ENCODE measurements at places on chromosomes 11 and 22.

DNA sequence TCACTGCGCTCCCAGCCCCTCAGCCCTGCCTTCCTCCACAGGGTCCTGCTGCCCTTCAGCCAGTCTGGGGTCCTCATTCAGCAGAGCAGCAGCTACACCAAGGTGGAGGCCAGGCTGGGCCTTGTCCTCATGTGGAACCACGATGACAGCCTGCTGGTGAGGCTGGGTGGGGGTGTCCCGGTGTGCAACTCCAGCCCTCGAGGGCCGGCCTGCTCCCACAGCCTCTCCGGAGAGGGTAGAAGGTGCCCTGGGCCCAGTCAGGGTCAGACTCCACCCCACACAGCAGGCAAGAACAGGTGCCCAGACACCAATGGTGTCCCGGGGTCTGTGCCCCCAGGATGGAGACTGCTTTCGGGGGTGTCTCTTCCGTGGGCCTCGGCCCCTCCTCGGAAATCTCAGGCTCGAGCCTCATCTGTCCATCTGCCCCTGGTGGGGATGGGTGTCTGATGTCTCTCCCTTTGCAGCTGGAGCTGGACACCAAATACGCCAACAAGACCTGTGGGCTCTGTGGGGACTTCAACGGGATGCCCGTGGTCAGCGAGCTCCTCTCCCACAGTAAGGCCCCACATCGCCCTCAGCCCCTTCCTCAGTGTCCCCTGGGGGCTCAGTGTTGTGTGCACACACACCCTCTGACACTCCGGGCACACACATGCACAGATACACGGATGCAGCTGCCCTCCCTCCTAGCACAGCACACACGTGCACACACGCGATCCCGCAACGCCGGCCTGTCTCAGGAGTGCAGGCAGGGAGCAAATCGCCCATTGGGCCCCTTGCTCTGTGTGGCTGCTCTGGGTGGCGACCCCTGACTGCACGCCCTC lies 4.9 kb downstream of the MUC5AC start:
- DNase-seq: no peak

DNA sequence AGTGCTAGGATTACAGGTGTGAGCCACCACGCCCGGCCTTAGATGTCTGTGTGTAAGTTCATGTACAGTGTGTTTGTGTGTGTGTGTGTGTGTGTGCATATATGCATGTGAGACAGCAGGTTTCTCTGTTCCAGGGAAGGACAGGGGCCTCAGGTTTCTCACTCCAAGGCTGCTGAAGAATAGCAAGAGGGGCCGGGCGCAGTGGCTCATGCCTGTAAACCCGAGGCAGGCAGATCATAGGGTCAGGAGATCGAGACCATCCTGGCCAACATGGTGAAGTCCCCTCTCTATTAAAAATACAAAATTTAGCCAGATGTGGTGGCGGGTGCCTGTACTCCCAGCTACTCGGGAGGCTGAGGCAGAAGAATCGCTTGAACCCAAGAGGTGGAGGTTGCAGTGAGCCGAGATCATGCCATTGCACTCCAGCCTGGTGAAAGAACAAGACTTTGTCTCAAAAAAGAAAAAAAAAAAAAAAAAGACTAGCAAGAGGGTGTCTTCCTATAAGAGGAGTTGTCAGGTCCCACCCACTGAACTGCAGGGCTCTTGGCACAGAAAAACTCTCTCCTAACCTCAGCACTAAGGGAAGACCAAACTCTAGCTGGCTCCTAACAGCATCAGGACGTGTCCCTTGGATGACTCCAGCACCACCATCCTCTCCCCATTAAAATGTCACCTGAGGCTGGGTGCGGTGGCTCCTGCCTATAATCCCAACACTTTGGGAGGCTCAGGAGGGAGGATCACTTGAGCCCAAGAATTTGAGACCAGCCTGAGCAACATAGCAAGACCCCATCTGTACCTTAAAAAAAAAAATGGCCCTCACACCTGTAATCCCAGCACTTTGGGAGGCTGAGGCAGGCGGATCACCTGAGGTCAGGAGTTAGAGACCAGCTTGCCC lies 40.0 kb downstream of the TST start:
- DNase-seq: no peak

DNA sequence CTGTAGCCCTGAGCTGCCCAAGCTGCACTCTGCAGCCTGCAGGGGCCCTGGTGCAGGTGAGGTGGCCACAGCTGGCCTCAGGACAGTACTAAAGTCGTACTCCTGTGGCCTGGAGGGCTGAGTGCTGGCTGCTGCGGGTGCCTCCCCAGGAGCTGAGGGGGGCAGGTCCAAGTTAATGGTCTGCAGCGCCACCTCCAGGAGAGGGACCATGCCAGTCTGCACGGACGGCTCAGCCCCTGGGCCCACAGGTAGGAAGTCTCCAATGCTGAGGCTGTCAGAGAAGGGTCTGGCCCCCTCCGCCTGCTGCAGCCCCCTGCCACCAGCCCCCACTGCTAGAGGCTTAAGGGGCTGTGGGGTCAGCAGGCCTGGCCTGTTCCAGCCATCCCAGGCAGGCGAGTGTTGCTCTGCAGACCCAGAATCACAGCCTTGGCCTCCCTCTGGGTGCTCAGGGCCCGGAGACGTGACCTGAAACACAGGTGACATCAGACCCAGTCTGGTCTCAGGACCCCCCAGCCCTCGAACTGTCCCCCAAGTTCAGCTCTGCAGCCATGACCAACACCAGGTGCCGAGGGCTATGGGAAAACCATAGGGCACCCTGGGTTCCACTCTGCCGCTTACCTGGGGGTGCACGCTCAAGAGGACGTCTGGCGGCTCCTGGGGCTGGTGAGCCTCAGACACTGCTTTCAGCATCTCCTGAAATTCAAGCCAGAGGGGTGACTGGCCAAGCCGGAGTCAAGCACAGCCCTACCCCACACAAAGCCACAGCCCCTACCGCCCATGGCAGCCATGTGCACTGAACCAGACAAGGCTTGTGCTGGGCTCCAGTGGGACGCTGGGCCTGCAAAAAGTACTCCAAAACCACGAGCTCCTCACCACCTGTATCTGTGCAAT lies 20.8 kb downstream of the SELENOO start:
- no peak for DNase-seq

DNA sequence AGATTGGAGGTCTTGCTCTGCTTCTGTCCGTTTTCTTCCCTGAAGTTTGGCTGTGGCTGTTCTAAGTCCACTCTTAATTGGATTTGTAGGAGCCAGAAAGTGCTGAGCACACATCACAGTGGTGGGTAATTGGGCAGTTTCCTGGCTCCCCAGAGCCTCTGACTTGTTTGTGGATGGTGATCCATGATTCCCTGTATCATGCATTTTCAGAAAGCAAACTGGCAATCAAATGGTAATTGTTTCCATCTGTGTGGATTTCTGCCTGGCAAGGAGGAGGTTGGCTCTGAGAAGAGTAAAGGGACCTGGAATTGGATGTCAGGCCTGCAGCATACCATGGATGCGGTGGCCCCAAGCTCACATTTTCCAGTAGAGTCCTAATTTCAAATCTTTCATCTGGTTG lies 49.5 kb downstream of the PPFIBP2 start:
- no peak for DNase-seq

- DNase-seq: no peak
Observed at GRCh38 chr11:67118181-67118766, 789 bp upstream of the KDM2A start.

GRCh38 chr22:46598737-46599424 lies 21.3 kb upstream of the GRAMD4 start:
- no peak for DNase-seq

DNA sequence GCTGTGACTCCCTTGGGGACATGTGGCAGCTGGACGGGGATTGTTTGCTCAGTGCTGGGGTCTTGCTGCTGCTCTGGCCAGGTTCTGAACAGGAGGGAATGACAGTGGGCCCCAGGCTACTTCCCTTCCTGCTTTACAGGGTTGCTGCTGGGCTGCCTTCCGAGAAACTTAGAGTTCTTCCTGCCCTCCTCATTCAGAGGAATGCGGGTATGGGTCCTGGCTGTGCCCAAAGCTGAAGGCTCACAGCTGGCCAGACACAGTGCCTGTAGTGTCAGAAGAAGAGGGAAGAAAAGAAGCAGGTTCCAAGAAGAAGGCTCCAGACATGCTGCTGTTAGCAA lies 108.3 kb upstream of the PARVA start:
- DNase-seq: no peak

GRCh38 chr11:103929170-103929903 lies 107.1 kb upstream of the DDI1 start:
- no peak for DNase-seq

DNA sequence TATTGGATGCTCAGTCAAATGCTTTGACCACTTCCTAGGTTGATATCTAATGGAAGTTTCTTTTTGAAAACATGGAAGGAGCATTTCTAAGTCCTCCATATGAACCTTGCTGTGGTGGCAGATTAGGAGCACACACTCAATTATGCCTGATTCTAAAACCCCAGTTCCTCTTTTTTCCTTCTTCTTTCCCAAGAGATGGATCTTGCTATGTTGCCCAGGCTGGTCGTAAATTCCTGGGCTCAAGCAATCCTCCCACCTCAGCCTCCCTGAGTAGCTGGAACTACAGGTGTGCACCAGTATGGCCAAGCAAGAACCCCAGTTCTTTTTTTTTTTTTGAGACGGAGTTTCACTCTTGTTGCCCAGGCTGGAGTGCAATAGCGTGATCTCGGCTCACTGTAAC lies 3.0 kb downstream of the LYVE1 start:
- no peak for DNase-seq

DNA sequence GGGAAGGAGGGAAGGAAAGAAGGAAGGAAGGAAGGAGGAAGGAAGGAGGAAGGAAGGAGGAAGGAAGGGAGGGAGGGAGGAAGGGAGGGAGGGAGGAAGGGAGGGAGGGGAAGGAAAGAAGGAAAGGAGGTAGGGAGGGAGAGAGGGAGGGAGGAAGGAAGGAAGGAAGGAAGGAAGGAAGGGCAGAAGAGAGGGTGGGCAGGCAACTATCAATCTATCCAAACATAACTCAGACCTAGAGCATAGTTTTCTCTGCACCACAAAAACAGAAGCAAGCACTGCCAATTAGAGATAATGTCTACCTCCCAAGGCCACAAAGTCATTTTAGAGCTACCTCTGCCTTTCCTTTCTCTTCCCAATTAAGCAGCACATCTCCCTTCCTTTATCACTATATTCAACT lies 109.1 kb downstream of the ETS1 start:
- DNase-seq: no peak

- no peak for DNase-seq
Observed at GRCh38 chr22:44217346-44217745, 36.6 kb downstream of the PARVG start.

GRCh38 chr22:19687561-19688300 lies 26.6 kb upstream of the SEPTIN5 start:
- no peak for DNase-seq

GRCh38 chr11:16749666-16750065 lies 11.2 kb downstream of the C11orf58 start:
- no peak for DNase-seq

DNA sequence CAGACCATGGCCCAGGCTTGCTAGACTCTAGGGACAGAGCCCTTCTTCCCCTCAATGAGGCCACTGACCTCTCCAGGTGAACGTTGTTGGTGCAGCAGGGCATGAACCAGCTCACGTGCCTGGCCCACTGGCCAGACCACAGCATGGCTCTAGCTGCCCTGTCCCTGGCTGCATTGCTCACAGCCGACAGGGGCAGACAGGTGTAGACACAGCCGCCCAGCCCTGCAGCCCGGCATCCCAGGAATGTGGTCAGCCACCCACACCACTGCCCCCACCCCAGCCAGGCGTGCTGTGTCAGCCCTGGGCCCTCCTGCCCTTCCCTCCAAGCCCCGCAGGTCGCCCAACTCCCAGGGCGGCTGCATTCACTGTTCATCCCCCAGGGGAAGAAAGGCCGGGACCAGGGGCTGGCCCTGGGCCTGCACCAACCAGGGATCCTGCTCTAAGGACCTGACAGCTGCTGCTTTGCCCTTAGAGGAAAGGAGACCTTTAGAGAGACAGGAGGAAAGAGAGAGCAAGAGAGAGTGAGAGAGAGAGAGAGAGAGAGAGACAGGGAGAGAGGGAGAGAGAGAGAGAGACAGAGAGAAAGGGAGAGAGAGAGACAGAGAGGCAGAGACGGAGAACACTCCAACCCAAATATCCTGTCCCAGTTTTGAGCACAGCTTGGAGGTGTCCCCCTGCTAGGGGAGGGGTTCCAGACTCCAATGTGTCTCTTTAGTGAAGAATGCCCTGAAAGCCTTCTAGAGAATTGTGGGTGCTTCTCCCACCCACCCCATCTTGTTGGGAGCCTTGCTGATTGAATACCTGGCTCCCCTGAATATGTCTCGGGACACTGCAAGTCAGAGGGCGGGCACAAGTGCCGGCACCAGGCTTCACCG lies 44.2 kb upstream of the LINC01488 start:
- DNase-seq: no peak

GRCh38 chr11:27266125-27266524 lies 96.9 kb downstream of the CCDC34 start:
- DNase-seq: no peak

DNA sequence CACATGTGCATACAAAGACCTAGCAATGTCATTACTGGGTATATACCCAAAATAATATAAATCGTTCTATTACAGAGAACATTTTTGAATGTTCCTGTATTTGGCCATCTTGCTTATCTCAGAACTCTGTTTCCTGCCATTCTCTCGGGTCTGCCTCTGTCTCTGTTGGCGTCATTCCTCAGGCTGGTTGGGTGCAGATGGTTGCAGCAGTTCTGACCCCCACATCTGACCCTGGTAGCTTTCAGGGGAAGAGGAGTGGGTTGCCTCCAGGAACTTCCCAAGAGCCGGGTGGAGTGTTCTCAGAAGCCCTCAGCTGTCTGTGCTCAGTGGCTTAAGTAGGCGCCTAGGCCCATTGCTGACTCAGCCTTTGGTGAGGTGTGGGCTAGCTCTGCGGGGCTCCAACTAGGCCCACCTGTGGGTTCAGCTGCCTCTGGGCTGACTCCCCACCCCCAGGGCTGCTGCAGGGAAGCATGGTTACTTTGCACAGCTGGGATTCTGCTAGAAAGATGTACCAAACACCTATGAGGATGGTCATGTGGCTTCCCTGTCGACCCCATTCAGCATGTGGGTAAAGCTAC lies 114.0 kb downstream of the TBC1D22A start:
- no peak for DNase-seq

DNA sequence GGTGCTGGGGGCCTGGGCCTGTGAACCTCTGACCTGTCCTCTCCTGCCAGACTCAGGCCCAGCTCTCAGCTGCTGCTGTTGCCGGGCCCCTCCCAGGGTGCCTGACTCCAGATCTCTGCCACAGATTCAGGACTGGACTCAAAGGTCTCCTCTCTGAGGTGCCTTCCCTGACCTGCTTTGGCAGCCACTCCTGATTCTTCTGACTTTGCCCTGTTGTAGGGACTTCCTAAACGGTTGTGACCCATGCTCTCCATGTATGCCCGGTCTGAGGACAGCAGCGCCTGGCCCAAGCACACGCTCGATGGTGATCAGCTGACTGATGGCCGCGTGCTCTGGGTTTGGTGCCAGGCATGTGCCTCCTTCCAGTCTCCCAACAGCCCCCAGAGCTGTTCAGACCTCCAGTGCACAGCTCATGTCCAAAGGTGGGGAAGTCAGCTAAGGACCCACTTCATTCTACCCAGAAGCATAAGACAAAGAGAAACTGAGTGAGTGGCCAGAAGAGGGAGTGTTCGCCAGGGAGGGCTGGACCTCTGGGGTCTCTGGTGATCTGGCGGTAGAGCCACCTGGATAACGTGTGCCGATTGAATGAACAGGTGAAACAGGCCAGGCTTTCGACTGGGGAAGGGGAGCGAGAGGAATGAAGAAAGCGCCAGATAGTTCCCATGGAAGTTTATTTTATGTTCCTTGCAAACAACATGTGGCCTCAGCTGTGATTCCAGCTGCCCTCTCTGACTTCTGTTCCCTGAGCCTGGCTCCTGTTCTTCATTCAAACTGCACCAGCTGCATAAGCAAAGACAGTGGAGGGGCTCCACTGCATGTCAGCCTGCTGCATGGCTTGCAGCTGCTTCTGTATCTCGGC lies 8.1 kb upstream of the TOP3B start:
- DNase-seq: no peak

GRCh38 chr22:37561212-37562048 lies 1.1 kb downstream of the CDC42EP1 start:
- no peak for DNase-seq

- no peak for DNase-seq
Observed at GRCh38 chr11:126917531-126918204, 82.9 kb downstream of the KIRREL3 start.
